DND-41 (cell line): ENCODE measurements at places on chromosomes 7 and 10.
A peak's percentile ranks its signal among the peaks of the same experiment; 100 is the strongest.

DNA sequence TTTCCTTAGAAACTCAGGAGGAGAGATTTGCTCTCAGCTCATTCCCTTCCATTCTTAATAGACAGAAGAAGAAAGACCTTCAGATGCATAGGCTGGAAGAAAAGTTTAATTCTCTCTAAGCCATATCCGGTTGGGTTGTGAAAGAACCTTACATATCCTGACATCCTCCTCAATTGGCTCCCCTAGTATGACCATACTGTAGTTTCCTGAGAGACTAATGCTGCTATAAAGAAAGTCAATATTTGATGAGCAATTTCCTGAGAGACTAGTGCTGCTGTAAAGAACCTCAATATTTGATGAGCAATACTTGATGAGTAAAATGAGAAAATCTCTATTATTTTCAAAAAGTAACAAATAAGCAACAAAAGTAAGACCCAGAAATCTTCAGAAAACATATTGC is 888.5 kb upstream of the SORCS1 start:
- H3K27ac ChIP-seq = no peak overlapping the region
- H3K4me1 ChIP-seq = no peaks in the 10 kb centered on the region
- no peak for DNase-seq
- no peaks in the 10 kb centered on the region for H3K27me3 ChIP-seq
- H3K36me3 ChIP-seq = no peaks in the 10 kb centered on the region

GRCh38 chr10:100183481-100183880 is 2.3 kb downstream of the ERLIN1 start:
- H3K27me3 ChIP-seq = no peaks in the 10 kb centered on the region
- H3K27ac ChIP-seq = no peak overlapping the region; the same call in 1 of the 2 replicates
- peak overlapping the region; percentile 86; the same call in 1 of the 2 replicates for H3K4me3 ChIP-seq
- H3K36me3 ChIP-seq = peaks cover 53% of the 10 kb centered on the region
- DNase-seq = no peak

- H3K27me3 ChIP-seq = peaks cover 3% of the 10 kb centered on the region
- H3K27ac ChIP-seq = no peak overlapping the region
- no peak for DNase-seq
- peaks cover 13% of the 10 kb centered on the region for H3K4me1 ChIP-seq
- H3K4me3 ChIP-seq = no peak overlapping the region
These were observed 68.9 kb upstream of the COL13A1 start for GRCh38 chr10:69732826-69733150.

- H3K4me1 ChIP-seq = no peaks in the 10 kb centered on the region
- no peak overlapping the region for H3K4me3 ChIP-seq
- no peaks in the 10 kb centered on the region for H3K27me3 ChIP-seq
- DNase-seq = no peak
- H3K36me3 ChIP-seq = no peaks in the 10 kb centered on the region
These were observed 15.0 kb upstream of the COL28A1 start for GRCh38 chr7:7550663-7551062.

DNA sequence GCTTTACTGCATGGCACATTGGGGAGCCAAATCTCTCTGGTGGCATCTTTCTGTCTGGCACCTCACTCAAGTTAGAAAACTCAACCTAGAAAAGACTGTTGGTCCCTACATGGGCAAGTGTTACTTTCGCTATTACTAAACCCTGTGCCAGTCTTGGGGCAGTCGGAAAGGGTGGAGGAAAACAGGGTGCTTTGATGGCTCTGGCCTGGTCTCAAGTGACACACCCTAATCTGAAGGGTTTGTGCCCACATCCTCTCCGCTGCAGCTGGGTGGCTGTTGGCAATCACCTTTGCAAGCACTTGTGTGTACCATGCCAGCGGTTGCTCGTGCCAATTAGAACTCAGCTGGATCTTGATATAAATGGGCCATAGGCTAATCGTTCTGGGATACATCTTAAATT is 159.8 kb upstream of the ITGB1 start:
- H3K36me3 ChIP-seq = no peaks in the 10 kb centered on the region
- no peaks in the 10 kb centered on the region for H3K27me3 ChIP-seq
- no peak for DNase-seq
- no peak overlapping the region for H3K27ac ChIP-seq

DNA sequence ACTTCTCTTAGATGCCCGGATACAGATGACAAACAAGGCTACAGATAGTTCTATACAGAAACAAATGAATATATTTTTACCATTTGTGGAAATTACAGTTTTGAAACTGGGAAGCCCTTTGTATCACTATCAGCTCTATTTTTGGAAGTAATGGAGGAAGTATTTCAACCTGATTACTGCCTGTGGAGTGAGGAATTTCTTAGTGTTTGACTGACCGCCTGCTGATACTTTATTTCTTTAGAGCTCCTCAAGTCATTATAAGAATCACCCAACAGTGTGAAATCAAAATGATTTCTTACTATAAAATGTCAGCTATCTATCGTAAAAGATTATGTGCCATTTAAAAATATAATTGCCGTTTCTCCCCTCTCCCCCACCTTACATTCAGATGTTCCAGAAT is 290.9 kb downstream of the SDK1 start:
- H3K4me3 ChIP-seq = no peak overlapping the region
- DNase-seq = no peak
- H3K27ac ChIP-seq = no peak overlapping the region
- no peaks in the 10 kb centered on the region for H3K4me1 ChIP-seq
- H3K27me3 ChIP-seq = peaks cover 5% of the 10 kb centered on the region

GRCh38 chr10:103893817-103894216 is 24.2 kb downstream of the STN1 start:
- H3K36me3 ChIP-seq = peaks cover 45% of the 10 kb centered on the region
- no peak overlapping the region for H3K27ac ChIP-seq
- H3K4me1 ChIP-seq = no peaks in the 10 kb centered on the region
- no peak overlapping the region for H3K4me3 ChIP-seq
- no peaks in the 10 kb centered on the region for H3K27me3 ChIP-seq
- DNase-seq = no peak

DNA sequence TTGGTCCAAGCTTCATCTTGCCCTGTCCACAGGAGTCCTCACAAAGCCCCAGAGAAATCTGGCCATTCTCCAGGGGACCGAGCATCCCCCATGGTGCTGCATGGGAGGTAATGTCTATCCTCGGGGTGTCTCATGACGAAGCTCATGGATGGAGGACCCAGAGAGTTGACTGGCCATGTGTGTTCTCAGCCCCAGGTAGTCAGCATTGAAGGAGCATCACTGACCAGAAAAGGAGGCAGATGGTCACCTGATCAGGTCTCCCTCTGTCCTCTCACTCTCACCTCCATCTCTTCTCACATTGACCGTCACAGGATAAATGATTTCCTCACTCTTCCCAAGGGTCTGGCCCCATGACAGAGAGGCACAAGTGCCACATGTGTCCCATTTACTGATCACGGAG is 33.4 kb upstream of the GDF10 start:
- no peaks in the 10 kb centered on the region for H3K27me3 ChIP-seq
- H3K4me3 ChIP-seq = no peak overlapping the region
- no peak overlapping the region for H3K27ac ChIP-seq
- peaks cover 22% of the 10 kb centered on the region for H3K4me1 ChIP-seq
